ENCODE measurements at places on chromosomes 5 and 9. TPM values are rescaled to one million over a fixed set of nuclear protein-coding genes. Genes with fewer than 3 reads are reported as not detected.

The CAMK4 gene
- 366 TPM for total RNA-seq

The ABLIM3 gene
- 0.08 TPM for total RNA-seq

The SARDH gene
- total RNA-seq: 24.1 TPM

The CMYA5 gene
- 0.15 TPM for total RNA-seq

DNA sequence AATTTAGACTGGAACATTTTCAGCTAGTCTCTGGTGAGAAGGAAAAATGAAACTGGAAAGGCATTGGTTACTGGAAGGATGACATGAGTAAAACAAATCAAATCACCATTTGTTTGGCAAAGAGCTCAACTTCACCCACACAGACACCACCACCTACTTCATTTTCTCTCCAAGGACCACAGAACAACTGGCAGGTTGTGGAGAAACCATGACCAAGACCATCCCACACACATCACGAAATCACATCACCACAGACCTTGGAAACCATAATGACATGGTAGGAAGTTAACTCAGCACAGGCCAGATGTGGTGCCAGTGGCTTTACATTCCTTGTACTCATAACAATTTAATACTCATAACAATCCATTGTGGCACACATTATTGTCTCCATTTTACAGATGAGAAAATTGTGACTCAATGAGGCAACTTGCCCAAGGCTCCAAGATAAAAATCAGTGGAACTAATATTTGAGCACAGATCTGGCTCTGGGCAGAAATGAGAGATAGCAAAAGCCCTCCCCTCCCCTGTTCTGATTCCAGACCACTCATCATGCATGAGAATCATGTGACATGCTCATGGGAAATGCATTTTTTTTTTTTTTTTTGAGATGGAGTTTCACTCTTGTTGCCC is 7.5 kb downstream of the OR1K1 start:
- H3K27ac ChIP-seq: no peak overlapping the region
- no peaks in the 10 kb centered on the region for H3K4me1 ChIP-seq
- no peak overlapping the region for H3K4me3 ChIP-seq

DNA sequence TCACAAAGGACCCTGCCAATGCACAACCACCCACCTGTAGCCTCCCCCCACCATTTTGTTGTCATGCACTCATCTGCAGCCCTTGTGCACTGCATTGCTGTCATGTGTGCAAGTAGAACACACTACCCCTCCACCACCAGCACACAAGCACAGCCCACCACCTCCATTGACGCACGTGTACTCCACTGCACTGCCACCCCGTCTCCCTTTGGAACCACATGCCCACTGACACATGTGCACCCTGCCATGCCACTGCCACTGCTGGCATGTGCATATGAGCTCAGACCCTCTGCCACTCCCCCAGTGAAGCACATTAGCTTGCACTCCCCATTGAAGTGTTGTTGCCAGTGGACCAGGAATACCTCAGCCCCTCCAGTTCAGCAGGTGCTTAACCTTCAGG is 530.3 kb upstream of the ACO1 start:
- no peaks in the 10 kb centered on the region for H3K36me3 ChIP-seq
- no peaks in the 10 kb centered on the region for H3K4me1 ChIP-seq
- H3K27ac ChIP-seq: no peak overlapping the region
- no peaks in the 10 kb centered on the region for H3K27me3 ChIP-seq
- H3K4me3 ChIP-seq: no peak overlapping the region

DNA sequence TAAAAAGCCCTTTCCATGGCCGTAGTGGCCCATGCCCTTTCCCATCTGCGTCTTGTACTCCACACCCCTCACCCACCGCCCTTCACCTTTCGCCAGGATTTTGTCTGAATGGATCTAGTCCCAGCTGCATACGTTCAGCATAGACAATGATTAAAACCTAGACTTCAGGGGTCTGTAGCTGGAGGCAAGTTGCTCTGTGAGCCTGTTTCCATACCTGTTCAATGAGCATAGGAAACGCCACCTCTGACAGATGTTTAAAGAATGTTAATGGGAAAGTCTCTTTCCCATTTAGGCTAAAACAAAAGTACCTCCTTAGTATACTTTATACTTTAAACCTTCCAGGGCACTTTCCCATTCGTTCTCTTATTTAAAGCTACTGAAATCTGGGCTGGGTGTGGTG is 105.7 kb downstream of the SPRY4 start:
- no peak overlapping the region for H3K4me3 ChIP-seq
- no peak overlapping the region for H3K27ac ChIP-seq
- H3K4me1 ChIP-seq: peaks cover 6% of the 10 kb centered on the region

DNA sequence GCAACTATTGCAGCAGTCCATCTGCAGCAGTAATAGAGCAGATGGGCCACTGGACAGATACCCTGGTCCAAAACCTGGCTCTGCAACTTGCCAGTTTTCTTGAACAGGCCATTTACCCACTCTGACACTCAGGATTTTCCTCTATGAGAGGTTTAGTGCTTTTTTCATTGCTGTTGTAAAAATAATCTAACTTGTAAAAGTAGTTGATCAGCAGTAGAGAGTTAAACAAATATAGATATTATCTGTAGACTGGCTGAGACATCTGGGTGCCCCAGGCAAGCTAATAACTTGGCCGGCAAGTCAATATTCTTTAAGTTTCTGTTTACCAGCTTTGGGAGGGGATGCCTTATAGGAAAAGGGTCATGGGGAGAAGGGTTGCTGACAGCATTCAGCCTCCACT is 4.1 kb downstream of the DAPK1 start:
- H3K36me3 ChIP-seq: no peaks in the 10 kb centered on the region
- no peak for DNase-seq
- no peak overlapping the region for H3K27ac ChIP-seq
- H3K4me3 ChIP-seq: no peak overlapping the region
- no peaks in the 10 kb centered on the region for H3K27me3 ChIP-seq

DNA sequence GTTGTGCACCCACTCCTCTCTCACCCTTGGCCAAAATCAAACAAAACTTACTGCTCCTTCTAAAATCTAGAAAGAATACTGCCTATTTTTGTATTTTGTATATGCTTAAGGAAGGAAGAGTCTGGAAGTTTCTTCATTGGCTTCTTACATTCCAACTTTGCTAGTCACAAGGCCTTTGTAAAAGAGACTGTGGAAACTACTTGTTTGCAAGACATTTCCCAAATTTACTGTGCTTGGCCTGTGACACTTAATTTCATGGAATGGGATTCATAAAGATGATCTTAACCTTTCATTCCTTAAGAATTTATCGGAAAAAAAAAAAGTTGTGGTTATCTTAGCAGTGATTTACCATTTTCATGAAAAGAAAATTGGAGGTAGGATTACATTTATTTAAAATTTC is 208.9 kb downstream of the VPS13A start:
- no peak overlapping the region for H3K27ac ChIP-seq
- H3K36me3 ChIP-seq: peaks cover 4% of the 10 kb centered on the region
- no peak for DNase-seq
- no peaks in the 10 kb centered on the region for H3K4me1 ChIP-seq
- H3K27me3 ChIP-seq: no peaks in the 10 kb centered on the region
- no peak overlapping the region for H3K4me3 ChIP-seq

GRCh38 chr9:81964218-81965171 is 21.2 kb downstream of the SPATA31D3 start:
- DNase-seq: no peak
- no peaks in the 10 kb centered on the region for H3K36me3 ChIP-seq
- H3K27ac ChIP-seq: no peak overlapping the region

GRCh38 chr9:95087659-95088242 is 229.8 kb downstream of the FANCC start:
- H3K4me1 ChIP-seq: peaks cover 3% of the 10 kb centered on the region
- H3K27me3 ChIP-seq: no peaks in the 10 kb centered on the region
- peaks cover 6% of the 10 kb centered on the region for H3K36me3 ChIP-seq
- no peak overlapping the region for H3K27ac ChIP-seq
- H3K4me3 ChIP-seq: no peak overlapping the region

DNA sequence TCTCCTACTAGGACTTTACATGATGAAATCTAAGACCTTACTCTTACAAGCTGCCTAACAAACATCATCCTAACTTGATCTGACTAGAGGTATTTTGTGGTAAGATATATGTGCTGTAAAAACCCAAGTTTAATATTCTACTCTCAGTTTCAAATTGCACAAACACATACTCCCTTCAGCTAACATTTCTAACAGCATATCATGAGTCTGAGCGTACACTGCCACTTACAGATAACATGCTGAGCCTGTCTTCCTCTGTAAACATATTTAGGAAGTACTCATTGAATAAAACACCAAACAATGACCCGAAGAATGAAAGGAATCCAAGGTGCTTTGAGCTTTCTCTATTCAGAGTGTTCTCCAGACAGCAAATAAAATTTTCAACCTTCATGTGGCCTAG is 7.9 kb upstream of the ESM1 start:
- no peaks in the 10 kb centered on the region for H3K27me3 ChIP-seq
- peaks cover 40% of the 10 kb centered on the region for H3K4me1 ChIP-seq
- H3K27ac ChIP-seq: no peak overlapping the region
- no peak overlapping the region for H3K4me3 ChIP-seq
- DNase-seq: no peak

DNA sequence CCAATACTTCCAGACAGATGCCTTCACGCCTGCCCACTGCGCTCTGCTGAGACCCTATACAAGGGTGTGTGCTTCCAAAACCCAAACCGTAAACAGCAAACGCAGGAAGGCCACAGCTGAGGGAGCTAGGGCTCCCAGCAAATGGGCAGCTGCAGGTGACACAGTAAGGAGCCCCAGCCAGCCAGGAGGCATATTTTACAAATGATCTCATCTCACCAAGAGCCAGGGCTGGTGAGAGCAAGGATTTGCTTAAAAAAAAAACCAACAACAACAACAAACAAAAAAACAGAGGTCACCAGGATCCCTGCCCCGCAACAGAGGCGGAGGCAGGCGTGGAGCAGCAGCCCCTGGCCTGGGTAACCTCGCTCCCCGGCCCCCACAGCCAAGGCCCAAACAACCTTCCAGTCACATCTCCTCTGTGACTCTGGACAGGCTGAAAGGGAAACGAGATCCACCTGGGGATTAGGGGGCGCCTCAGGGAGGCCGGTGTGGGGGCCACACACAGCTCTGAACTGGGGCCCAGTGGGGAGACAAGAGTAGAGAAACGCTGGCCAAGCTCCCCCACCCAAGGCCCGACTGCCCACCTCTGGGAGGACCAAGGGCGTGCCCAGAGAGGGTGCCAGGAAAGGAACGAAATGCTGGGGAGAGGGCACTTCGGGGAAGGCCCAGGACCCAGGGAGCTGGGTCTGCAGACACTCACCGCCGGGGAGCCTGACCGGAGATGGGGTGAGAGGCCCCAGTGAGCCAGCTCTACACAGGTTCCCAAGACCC is 3.3 kb downstream of the NACC2 start:
- H3K4me1 ChIP-seq: peaks cover 21% of the 10 kb centered on the region
- H3K36me3 ChIP-seq: no peaks in the 10 kb centered on the region
- no peaks in the 10 kb centered on the region for H3K27me3 ChIP-seq
- no peak overlapping the region for H3K27ac ChIP-seq
- H3K4me3 ChIP-seq: no peak overlapping the region

- H3K4me3 ChIP-seq: no peak overlapping the region
- H3K4me1 ChIP-seq: no peaks in the 10 kb centered on the region
- H3K27ac ChIP-seq: no peak overlapping the region
- no peak for DNase-seq
- no peaks in the 10 kb centered on the region for H3K27me3 ChIP-seq
These were observed 128.5 kb upstream of the FAM174A start for GRCh38 chr5:100406640-100407039.

DNA sequence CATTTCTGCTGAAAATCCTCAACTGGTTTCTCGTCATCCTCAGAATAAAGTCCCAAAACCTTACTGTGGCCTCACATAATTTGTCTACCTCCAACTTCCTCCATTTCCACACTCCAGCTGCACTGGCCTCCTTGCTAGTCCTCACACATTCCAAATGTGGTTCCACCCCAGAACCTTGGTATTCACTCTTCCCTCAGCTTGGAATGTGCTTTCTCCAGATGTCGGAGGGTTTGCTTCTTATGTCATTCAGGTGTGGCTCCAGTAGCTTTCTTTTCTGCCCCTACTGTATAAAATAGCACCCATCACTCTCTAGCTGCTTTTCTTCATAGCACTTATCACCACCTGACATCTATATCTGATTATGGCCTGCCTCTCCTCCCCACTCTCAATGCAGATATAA is 102.5 kb upstream of the IFNK start:
- H3K4me1 ChIP-seq: no peaks in the 10 kb centered on the region
- H3K27me3 ChIP-seq: no peaks in the 10 kb centered on the region
- H3K36me3 ChIP-seq: no peaks in the 10 kb centered on the region
- DNase-seq: no peak

DNA sequence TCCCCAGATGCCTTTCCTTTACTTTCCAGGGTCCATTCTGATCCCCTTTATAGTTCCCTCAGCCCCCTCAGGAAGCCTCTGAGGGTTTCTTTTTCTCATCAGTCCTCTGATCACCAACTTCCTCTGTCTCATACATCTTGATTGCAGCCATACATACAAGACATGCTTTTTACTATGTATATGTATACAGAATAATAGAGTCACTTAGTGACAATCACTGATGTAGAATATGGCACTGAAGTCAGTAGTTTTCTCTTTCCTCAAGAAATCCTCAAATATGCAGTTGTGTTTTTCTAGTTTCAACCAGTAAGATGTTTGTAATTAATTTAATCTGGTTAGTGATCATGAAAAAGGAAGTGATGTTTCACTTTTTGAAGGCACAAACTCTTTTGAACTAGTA is 364.1 kb downstream of the MAN2A1 start:
- H3K27ac ChIP-seq: peak overlapping the region; percentile 63
- no peaks in the 10 kb centered on the region for H3K27me3 ChIP-seq
- H3K4me1 ChIP-seq: peaks cover 35% of the 10 kb centered on the region
- H3K36me3 ChIP-seq: no peaks in the 10 kb centered on the region

- no peak overlapping the region for H3K4me3 ChIP-seq
- H3K27me3 ChIP-seq: no peaks in the 10 kb centered on the region
- no peak for DNase-seq
These were observed 31.5 kb upstream of the LVRN start for GRCh38 chr5:115930630-115931337.

GRCh38 chr9:68507130-68507805 is 33.4 kb downstream of the TMEM252 start:
- no peaks in the 10 kb centered on the region for H3K36me3 ChIP-seq
- no peak overlapping the region for H3K4me3 ChIP-seq
- no peaks in the 10 kb centered on the region for H3K27me3 ChIP-seq
- H3K27ac ChIP-seq: no peak overlapping the region

DNA sequence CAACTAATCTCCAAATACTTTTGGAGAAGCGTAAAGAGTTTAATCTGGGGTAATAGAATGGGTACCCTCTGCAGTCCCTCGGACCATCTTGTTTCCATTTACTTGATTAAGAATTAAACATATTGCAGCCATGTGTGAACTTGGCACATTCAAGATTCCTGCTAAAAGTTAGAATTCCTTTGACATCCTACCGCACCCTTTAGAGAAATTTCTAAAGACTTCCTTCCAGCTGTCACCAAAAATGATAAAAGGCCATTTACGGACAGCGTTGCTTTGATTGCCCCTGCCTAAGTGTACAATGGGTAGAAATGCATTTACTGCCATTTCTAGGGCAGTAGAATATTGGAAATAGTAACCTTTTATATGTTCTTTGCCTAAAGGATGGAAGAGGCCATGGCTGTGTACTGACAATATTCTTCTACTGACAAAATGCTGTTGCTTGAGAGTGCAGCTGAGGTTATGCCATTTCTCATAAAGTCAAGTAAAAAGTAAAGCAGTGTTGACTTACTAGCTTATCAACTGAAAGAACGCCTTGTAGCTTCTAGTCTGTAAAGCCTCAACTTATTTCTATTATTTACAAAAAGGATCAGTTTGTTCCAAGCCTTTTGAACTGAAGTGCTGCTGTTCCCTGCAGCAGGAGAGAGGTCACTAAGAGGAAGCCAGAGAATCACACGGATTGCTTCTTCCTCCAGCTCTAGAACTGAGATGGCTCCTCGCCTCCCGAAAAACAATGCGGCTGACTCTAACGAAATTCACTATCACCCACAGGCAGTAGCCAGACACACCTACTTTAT is 139.8 kb upstream of the BASP1 start:
- no peak overlapping the region for H3K4me3 ChIP-seq
- H3K36me3 ChIP-seq: no peaks in the 10 kb centered on the region
- no peak for DNase-seq
- no peaks in the 10 kb centered on the region for H3K27me3 ChIP-seq
- H3K4me1 ChIP-seq: no peaks in the 10 kb centered on the region

Measured in naive thymus-derived CD4-positive, alpha-beta T cell (primary cell).